ENCODE measurements at places on chromosomes 2 and 18. TPM values are rescaled to one million over a fixed set of nuclear protein-coding genes. Genes with fewer than 3 reads are reported as not detected.

GRCh38 chr2:238938003-238938400 is 90.1 kb downstream of the TWIST2 start:
- H3K36me3 ChIP-seq = no peaks in the 10 kb centered on the region
- no peak overlapping the region for H3K4me3 ChIP-seq
- DNase-seq = no peak
- H3K27me3 ChIP-seq = no peaks in the 10 kb centered on the region

GRCh38 chr2:133012847-133013734 is 343.1 kb upstream of the LYPD1 start:
- no peak overlapping the region for H3K4me3 ChIP-seq
- H3K36me3 ChIP-seq = no peaks in the 10 kb centered on the region
- no peaks in the 10 kb centered on the region for H3K4me1 ChIP-seq
- no peak for DNase-seq
- no peaks in the 10 kb centered on the region for H3K27me3 ChIP-seq

DNA sequence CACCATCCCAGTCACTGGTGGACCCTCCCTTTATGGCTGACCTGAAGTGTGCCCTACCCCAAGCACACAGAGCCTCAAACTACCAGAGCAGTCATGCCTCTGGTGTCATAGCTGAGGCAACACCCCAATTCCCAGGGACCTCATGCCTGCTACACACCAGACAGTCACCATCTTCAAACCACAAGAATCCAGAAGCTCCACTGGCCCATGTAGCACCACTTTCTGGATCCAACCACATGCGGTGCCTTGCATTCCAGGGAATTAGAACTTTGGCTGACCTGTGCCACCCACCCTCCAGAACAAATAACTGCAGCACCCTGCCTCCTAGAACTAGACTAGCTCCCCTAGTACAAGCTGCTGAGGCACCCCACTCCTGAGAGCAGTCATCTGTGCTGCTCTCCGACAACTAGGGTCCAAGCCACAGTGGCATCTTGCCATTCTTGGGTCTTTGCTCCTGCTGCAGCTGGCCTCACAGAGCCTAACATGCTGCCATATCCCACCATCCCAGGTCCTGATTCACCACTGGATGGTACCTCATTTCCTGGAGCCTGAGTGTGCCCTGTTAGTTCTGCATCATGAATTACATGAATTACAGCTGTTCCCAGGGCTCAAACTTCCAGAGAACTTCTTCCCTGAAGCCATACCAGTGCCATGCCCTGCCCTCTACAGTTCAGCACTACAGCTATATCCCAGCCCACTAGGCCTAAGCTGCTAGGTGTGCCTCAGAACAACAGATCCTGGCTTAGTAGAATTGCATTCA is 243.8 kb upstream of the CHST9 start:
- H3K36me3 ChIP-seq = no peaks in the 10 kb centered on the region
- H3K27me3 ChIP-seq = no peaks in the 10 kb centered on the region
- no peak overlapping the region for H3K4me3 ChIP-seq
- H3K27ac ChIP-seq = no peak overlapping the region
- DNase-seq = no peak

DNA sequence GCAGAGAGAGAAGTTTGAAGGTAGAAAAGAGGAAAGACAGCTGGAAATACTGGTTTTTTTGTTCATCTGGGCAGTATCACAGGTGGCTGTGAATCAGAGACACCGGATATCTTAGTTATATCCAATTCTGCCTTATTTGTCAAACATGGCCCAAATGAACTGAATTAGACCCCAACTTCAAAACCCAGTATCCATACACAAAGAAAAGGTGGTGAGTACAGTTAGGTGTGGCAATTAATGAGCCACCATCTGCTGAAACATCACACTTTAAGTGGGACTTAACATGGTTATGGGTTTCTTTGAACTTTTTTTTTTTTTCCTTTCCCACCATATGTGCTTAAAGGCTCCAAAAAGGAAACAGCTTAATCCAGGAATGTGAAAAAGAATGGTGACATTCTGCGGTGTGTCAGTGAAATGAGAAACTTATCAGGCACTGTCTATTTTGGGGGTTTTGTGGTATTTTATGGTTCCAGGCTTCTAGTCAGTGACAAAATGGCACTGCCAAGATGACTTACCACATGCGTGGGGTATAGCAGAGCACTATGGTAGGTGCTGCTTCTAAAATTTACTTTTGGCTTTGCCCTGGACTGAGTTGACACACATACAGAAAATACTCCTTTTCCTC is 5.0 kb upstream of the TMEM178A start:
- no peak for DNase-seq
- no peaks in the 10 kb centered on the region for H3K36me3 ChIP-seq
- no peak overlapping the region for H3K27ac ChIP-seq
- H3K4me3 ChIP-seq = no peak overlapping the region
- H3K27me3 ChIP-seq = peaks cover 5% of the 10 kb centered on the region
- H3K4me1 ChIP-seq = no peaks in the 10 kb centered on the region

GRCh38 chr2:134078354-134078753 is 175.5 kb upstream of the MGAT5 start:
- DNase-seq = no peak
- peaks cover 12% of the 10 kb centered on the region for H3K4me1 ChIP-seq
- H3K27me3 ChIP-seq = no peaks in the 10 kb centered on the region
- H3K27ac ChIP-seq = no peak overlapping the region

DNA sequence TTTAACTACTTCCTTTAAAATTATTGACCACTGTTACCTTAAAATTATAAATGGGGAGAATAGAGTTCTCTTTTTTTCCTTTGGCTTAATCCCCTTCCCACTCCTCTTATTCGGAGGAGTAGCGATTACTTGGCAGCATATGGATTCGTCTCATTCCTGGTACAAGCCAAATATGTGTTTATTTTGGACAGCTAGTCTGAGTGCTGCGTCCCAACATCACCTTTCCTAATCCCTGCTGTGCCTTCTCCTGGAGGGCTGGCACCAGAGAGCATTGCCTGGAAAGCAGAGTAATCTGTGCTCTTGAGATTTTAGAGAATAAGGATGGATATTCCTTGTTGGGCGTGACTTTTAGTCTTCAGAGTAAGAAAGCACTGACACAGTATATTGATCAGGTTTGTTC is 185.6 kb downstream of the AGAP1 start:
- H3K27ac ChIP-seq = no peak overlapping the region
- DNase-seq = no peak
- H3K4me1 ChIP-seq = peaks cover 3% of the 10 kb centered on the region
- no peaks in the 10 kb centered on the region for H3K27me3 ChIP-seq
- H3K36me3 ChIP-seq = no peaks in the 10 kb centered on the region

Gene OBSL1
- 135 TPM for total RNA-seq

GRCh38 chr2:231597014-231597611 is 4.4 kb downstream of the TEX44 start:
- no peak overlapping the region for H3K27ac ChIP-seq
- H3K4me1 ChIP-seq = no peaks in the 10 kb centered on the region
- H3K4me3 ChIP-seq = no peak overlapping the region
- H3K27me3 ChIP-seq = no peaks in the 10 kb centered on the region
- H3K36me3 ChIP-seq = no peaks in the 10 kb centered on the region

Gene CAB39
- total RNA-seq = 48.3 TPM

DNA sequence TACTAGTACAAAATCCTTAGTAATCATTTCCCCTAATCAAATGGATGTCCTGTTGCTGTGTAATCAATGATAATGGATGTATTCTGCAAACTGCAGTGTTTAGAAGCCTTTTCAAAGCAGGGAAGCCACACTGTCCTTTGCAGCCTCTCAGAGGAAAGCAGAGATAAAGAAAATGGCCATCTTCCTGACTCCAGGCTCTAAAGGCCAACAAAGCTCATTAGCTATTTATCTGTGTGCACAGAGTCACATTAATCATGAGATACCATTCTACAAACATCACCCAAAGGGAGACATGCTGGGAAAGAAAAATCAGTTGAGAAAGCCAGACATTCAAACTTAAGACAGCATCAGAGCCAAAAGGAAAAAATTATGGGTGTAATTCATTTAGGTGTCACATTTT is 165.0 kb downstream of the RAD51AP2 start:
- H3K4me1 ChIP-seq = no peaks in the 10 kb centered on the region
- H3K27ac ChIP-seq = no peak overlapping the region
- no peaks in the 10 kb centered on the region for H3K27me3 ChIP-seq
- no peak for DNase-seq

DNA sequence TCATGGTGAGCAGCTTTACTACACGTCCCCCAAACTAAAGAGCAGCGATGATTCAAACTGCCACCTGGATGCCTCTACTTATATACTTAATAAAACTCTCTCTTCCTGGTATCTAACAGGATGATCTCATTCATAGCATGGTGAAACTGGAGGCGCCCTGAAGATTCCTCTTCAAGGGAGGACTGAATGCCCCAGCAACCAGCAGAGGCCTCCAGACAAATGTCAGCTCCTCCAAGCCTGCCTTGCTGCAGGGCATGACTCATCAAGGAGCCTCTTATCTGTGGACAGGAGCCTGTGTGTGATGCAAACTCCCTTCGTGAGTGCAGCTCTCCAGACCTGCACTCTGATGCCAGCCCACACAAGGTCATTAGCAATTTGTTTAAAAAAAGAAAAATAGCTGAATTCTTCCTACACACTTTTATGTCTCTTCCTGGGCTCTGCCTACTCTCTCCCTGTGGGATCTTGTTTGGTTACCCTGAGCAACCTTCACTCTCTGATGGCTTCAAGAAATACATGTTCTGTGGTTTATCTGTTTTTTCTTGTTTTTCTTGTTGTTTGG is 30.2 kb downstream of the LONRF2 start:
- no peaks in the 10 kb centered on the region for H3K27me3 ChIP-seq
- H3K4me3 ChIP-seq = no peak overlapping the region
- H3K27ac ChIP-seq = no peak overlapping the region
- DNase-seq = no peak

DNA sequence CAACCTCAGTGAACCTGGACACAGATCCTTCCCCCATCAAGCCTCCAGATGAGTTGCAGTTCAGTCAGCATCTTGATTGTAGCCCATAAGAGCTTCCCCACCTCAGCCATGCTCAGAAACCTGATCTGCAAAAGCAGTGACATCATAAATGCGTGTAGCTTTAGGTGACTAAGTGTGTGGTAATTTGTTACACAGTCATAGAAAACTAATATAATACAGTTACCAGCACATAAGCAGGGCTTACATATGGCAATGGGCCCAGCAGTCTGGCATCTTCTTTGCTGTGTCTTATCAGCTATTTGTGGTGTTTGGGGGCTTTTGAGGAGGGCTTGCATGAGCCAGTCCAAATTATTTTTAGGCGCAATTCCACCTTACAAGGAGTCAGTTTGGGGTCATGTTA is 807.0 kb downstream of the SLC4A3 start:
- H3K27me3 ChIP-seq = no peaks in the 10 kb centered on the region
- no peak overlapping the region for H3K4me3 ChIP-seq
- no peak overlapping the region for H3K27ac ChIP-seq
- H3K36me3 ChIP-seq = no peaks in the 10 kb centered on the region
